Activated naive CD4-positive, alpha-beta T cell (primary cell): ENCODE measurements at places on chromosomes 5 and 9.

GRCh38 chr5:22649074-22649473 lies 204.1 kb downstream of the CDH12 start:
- no peak for DNase-seq

GRCh38 chr9:126778141-126778540 lies 26.7 kb upstream of the ZBTB43 start:
- no peak for DNase-seq

- DNase-seq = no peak
Measured at GRCh38 chr9:124242331-124243194, 15.2 kb upstream of the NEK6 start.

DNA sequence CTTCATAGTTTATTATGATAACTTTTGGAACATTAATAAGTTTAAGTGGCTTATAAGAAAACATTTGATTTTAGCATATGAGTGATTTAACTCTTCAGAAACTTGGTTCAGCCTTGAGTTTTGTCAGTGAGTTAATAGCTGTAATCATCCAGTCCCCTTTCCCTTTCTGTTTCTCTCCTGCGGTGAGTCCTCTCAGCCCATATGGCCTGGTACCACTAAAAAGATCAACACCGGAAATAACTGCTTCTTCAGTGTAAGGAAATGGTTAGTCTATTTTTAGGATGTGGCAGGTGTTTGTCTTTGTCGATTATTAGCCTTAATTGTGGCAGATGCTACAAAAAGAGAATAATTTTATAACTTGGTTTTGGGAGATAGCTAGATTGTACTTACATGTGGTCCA lies 120.2 kb upstream of the GRHPR start:
- no peak for DNase-seq

- DNase-seq = no peak
Measured at GRCh38 chr5:142568283-142568995, 117.5 kb downstream of the FGF1 start.
